Activated naive CD4-positive, alpha-beta T cell (primary cell): ENCODE measurements at places on chromosomes 7 and 10.

DNA sequence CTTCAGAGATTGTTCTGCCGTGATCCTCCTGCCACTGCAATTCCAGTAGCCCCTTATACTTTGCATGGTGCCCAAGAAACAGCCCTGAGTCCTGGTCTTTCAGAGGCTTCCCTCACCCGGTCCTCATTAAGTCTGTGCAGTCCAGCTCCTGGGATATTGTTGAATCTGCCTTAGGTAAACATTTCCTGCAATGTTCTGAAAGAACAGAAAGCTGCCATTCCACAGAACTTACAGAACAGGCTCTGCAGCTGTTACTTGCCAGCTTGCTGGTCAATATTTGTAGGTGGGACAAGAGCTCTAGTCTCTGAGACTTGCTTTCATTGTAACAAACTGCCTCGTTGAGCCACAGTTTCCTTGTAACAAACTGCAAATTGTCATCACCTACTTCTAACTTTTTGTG is 115.0 kb upstream of the KIF5B start:
- no peak for DNase-seq

- DNase-seq: no peak
Observed at GRCh38 chr7:152668975-152669374, 7.0 kb downstream of the XRCC2 start.

DNA sequence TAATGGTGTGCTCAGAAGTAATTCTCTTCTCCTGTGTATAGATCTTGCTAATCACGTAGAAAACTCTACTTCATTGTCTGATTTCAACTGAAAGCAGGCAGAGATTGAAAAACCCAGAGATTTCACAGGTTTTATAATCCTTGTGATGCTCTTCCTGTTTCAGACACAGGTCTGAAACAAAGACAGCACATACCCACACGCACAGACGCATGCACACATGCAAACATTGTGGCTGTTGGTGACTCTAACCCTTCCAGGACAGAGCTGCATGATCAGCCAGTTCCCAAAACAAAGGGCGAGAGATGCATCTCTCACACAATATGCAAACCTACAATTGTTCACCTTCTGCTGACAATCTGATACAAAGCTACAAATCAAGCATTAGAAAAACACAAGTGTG is 11.1 kb upstream of the TFEC start:
- DNase-seq: no peak

- DNase-seq: no peak
Observed at GRCh38 chr10:104057717-104058116, 28.0 kb downstream of the COL17A1 start.

DNA sequence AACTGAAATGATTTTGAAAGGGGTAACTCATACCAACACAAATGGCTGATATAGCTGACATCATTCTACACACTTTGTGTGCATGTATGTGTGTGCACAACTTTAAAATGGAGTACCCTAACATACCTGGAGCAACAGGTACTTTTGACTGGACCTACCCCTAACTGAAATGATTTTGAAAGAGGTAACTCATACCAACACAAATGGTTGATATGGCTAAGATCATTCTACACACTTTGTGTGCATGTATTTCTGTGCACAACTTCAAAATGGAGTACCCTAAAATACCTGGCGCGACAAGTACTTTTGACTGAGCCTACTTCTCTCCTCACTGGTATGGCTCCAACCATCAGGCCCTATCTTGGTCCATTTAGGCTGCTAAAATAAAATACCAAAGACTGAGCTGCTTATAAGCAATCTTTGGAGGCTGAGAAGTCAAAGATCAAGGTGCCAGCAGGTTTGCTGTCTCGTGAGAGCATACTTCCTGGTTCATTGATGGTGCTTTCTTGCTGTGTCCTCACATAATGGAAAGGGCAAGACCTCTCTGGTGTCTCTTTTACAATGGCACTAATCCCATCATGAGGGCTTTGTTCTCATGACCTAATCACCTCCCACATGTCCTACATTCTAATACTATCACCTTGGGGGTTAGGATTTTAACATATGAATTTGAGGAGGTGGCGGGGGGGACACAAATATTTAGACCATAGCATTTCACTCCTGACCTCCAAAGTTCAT is 173.3 kb downstream of the CFTR start:
- no peak for DNase-seq

DNA sequence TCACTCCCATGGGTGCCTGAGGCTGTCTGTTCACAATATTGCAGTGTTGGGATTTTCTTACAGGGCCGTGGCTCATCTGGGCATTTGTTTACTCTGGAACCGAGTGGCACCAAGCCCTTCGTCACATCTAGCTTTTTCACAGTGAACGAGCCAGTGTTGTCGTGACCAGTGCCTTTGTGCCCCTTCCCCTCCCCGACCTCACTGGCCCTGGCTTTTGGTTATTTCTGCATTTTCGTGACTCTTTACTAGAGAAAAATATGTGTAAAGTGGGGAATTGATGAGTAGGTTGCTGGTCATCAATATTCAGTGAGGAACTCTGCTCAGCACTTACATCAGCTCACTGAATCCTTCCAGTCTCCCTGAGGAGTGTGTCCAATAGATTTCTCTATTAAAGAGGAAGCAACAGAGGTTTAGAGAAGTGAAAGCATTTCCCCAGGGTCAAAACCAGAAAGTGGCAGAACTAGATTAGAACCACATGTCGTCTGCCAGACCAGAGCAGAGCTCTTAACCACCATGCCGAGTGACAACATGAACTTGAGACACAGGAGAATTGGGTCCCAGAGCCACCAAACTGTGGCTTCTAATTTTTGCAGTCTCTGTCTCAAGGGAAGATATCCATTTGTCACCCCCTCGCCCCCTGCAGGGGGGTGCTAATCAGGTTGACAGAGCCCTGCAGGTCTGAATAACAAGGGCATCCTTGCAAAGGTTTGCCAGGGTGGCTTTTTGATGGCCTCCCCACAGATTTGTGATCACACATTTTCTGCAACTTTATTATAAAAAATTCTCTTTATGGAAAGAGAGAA is 125.3 kb downstream of the CHN2 start:
- DNase-seq: no peak

DNA sequence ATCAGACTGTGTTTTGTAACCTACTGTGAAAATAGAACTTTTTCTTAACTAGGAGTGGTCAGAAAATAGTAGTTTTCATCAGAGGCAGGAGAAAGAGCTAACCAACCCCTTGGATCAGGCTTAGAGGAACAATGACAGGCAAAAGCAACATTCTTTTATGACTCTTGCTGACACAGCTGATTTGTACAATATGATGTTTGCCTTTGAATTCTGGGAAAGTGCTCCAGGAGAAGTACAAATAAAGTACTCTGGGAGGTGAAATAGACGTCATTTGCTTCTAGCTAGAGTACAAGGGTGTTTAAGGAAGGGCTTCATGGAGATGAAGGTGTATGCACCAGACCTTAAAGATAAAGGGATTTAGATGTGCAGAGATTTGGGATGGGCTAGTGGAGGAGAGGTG is 75.1 kb upstream of the KIAA1217 start:
- no peak for DNase-seq

- DNase-seq: no peak
Observed at GRCh38 chr10:75432176-75432575, 752 bp downstream of the LRMDA start.

DNA sequence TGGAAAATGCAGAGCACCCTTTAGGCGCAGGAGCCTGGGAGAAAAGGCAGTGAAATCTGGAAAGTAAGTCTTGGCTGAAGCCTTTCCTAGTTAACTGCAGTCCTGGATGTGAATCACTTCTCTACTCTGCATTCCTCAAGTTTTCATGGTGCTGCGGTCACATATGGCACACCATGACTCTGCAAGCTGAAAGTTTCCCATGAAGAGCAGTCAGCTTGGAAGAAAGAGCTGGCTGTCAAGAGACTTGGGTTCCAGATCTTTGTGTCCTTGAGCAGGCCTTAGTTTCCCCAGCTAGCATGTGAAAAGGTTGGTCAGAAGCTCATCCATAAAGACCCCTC is 548.3 kb downstream of the SORCS3 start:
- no peak for DNase-seq

DNA sequence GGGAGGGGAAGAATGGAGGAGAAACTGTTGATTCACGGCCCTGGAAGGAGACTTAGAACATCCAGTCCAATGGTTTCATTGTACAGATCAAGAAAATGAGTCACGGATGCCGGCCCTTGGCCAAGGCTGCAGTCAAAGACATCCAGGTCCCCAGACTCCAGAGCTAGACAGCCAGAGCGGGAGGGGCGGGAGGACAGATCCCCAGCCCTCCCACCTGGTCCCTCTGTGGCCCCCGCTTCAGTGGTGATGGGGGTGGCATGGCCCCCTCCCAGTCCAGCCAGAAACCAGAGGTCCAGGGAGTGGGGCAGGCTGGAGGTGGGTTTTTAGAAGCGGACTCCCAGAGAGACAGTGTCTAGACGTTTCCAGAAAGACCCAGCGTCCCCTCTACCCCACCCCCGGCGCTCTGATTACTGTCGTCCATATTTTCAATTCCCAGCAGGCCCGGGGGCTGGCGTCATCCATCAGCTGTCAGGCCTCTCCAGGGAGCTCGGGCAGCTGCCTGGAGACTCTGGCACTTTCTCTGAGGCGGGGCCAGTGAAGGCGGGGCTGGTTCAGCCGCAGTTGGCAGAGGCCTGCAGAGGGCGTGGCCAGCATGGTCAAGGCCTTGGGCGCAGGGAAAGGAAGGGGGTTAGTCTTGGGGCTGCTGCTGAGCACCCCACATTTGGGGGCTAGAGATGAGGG is 8.0 kb upstream of the HSPB1 start:
- DNase-seq: no peak

DNA sequence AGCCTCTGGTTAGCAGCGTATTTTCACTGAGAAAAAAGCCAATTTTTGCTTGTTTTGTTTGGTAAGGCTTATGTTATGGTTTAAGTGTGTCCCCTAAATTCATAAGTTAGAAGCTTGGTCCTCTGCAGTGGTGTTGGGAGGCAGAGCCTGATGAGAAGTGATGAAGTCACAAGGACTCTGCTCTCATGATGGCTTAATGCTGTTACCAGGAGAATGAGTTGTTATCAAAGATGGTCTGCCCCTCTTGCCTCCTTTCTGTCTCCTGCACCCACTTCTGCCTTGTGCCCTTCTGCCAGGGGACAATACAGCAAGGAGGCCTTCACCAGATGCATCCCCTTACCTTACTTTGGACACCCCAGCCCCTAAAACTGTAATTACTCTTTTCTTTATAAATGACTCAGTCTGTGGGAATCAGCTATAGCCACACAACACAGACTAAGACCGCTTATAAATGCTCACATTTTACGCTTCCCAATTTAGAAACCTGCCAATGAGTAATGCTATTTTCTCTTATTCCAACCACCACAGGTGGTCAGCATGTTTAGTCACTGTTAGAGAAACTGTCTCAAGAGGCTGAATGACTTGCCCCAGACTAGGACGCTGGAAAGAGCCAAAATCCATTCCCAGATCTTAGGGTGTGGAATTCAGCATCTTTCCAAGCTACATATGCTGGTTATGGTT is 6.1 kb upstream of the PKD1L1 start:
- no peak for DNase-seq

GRCh38 chr10:51311228-51311627 is 236.9 kb downstream of the PRKG1 start:
- no peak for DNase-seq

DNA sequence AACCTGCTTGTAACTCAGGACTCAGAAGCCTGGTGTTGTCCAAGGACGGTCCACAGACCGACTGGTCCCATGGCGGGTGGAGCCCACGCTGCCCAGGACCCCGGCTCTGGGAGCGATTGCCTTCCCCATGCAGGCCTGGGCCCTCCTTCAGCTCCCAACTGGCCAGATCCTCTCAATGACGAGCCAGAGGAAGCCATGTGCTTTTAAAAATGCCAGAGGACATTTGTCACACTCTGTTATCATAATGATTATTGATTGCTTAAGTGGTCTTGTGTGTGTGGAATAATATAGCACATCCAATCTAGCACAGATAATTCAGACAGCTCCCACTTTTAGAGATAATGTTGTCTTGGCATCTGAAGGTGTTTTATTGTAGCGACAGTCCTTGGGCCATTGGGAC is 22.6 kb upstream of the OGDHL start:
- DNase-seq: no peak
